ENCODE measurements at places on chromosomes 2 and 18.

DNA sequence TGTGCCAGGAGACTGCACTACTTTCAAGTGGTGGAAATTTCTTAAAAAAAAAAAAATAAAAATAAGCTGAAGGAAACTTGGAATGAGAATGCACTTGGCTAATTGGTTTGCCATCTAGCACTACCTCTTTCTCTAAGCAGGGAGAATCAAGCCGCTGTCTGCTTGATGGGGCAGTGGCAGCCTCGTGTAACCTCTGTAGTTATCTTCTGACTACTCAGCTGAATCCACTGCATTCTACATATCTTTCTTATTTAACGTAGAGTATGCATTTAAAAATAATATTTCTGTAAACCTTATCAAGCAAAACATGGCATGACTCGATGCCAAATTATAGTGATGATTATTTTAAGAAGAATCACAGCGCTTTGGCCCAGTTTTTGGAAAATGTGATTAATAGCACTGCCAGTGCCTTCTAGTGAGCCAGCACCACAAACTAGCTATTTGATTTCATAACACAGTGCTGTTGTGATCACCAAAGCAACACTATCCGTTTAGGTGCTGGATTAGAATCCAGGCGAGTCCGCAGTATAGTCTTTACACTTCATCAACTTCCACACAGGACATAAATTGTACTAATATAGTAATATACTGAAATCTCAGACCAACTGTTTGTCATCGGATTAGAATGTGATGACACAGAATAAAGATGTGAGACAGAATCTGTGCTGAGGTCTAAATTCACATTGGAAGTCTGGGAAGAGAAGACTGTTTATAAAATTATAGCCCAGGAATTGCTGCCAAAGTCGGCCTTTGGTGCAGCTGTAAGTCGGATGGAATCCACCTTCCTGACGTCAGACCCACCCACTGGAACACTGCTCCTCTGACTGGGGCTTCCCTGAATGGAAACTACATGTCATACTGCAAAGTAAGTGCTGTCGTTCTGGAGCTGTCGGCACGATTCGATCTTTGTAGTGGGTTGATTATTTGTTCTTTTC lies 136.5 kb upstream of the ETAA1 start:
- peak; percentile 100 for DNase-seq

- DNase-seq: no peak
Observed at GRCh38 chr2:199882667-199883066, 28.4 kb upstream of the C2orf69 start.

GRCh38 chr2:234257859-234258561 lies 207.5 kb downstream of the SPP2 start:
- DNase-seq: peak; percentile 89

GRCh38 chr2:238520359-238520886 lies 93.7 kb downstream of the ASB1 start:
- no peak for DNase-seq

- DNase-seq: no peak
Observed at GRCh38 chr2:63500398-63500797, 87.9 kb downstream of the WDPCP start.

GRCh38 chr2:70537840-70538239 lies 15.8 kb downstream of the TGFA start:
- DNase-seq: no peak

GRCh38 chr2:234203135-234203984 lies 152.9 kb downstream of the SPP2 start:
- peak; percentile 79 for DNase-seq

GRCh38 chr2:74882299-74882687 lies 48.4 kb downstream of the HK2 start:
- no peak for DNase-seq

GRCh38 chr2:1675633-1676032 lies 68.7 kb downstream of the PXDN start:
- DNase-seq: peak; percentile 90

DNA sequence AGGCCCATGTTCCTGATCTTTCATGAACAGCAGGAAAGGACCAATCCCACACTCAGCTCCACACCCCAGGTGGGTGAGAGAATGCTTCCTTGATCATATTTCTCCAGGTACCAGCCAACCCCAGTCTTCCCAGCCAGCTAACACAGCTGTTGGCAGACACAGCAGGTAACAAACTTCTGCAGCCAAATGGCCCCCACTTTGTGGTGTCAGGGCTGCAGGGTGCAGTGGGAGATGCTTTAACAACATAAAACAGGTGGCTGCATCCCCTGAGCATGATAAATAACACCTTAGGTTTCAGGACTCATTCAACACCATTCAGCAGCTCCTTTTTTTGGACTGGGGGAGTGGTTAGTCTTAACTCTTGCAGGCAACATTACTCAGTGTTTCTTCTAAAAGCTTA lies 76.7 kb upstream of the ACAA2 start:
- DNase-seq: no peak

GRCh38 chr2:12861344-12861930 lies 144.7 kb downstream of the TRIB2 start:
- no peak for DNase-seq

GRCh38 chr2:164495491-164496223 lies 125.6 kb downstream of the GRB14 start:
- DNase-seq: no peak

DNA sequence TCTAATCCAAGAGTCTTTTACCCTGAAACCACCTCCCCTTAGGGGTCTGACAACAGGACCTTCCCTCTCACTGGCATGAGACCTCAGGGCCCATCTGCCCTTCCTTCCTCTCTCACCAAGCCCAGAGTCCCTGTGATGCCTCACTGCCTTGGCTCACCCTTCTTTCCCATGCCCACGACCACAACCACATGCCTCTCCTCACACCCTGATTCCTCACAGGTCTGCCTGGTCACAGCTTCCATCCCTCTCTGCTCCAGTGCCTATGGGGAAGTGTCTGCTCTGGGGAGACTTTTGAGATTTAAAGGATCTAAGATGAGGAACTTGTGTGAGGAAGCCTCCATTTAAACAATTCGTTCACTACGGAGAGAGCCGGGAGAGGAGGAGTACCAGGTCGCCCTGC lies 98.9 kb upstream of the SH3BP4 start:
- DNase-seq: no peak

GRCh38 chr2:186302263-186302662 lies 183.8 kb upstream of the ZC3H15 start:
- no peak for DNase-seq

GRCh38 chr2:171132086-171132485 lies 28.6 kb downstream of the TLK1 start:
- no peak for DNase-seq

DNA sequence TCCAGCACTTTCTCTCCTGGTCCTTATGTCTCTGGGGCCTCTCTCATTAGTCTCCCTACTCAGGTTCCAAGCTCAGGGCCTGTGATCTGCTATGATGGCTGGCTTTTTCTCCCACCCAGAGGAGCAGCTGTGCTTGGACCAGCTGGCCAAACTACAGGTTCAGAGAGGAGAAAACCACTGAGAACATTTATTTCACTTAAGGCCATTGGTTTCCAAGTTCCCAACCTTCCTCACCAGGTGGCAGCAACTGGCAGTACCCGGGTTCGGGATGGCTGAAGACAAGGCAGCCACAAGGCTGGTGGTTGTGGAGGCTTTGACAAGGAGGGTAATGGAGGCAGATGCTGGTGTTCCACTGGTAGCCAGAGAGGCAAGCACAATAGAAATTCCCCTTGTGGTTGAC lies 29.9 kb upstream of the SELENOI start:
- no peak for DNase-seq

DNA sequence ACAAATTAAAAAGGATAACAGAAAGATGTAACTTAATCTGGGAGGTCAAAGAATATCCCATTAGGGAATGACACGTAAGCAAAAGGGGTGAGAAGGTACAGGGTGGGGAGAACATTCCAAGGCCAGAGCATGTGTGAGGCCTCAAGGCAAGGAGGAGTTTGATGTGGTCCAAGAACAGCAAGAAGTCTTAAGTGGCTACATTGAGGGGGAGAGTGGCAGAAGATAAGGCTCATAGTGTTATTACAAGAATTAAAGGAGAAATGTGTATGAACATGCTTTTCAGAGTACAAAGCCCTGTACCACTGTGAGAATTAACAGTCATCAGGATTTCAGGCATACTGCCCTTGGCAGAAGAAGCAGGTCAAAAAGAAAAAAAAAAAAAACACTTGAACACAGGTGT lies 174.4 kb upstream of the ERBB4 start:
- DNase-seq: no peak

DNA sequence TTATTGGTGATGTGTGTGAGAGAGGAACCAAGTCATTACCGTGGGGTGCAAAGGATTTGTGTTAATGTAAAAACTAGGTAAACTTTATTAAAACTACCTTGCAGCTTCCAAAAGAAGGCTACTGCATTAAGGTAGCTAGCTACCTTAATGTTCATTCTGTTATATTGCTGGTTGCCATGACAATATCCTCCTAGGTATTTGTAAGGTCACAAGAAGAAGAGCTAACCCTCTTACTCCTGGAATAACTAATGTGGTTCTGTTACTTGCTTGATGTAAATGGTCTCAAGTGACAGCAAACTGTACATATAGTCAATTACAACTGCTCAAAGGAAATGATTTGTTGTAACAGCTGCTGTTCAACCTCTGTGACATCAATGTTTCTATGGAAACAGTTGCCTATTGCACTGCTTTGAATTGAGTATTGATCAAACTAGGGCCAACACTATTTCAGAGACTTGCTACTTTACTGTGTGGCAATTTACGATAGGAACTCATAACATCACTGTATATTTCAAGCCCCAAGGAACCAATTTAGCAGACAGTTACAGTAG lies 319.8 kb upstream of the HNRNPA3 start:
- no peak for DNase-seq

GRCh38 chr18:62713651-62714247 lies 1.6 kb upstream of the PHLPP1 start:
- DNase-seq: no peak

GRCh38 chr2:207370646-207371045 lies 159.1 kb upstream of the CREB1 start:
- no peak for DNase-seq

DNA sequence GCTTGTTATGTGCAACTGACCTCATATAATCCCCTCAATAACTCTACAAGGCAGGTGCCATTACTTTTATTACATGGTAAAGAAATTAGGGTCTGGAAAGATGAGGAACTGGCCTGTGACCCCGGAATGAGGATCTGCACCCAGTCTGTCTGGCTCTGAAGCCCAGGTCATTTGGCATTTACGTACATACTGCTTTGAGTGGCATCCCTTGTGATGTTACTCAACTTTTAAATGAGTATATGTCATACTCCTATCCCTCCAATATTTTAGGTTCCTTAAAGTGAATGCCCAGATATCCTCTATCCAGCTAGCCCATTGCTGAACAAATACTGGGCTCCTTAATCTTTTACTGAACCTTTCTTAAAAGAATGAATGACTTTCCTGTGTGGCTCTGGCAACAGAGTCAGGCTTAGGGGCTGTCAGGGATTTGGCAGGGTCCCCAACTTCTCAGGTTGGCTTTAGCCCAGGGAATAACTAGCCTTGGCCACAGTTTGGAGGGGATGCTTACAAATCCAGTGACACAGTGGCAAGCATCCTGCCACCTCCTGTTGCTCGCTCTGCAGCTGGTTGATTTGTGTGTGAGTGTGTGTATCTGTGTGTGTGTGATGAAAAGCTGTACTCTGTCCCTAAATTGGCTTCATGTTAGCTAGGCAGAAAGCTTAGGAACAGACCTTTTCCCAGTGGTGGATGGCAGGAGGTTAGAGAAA lies 3.4 kb upstream of the CXCR4 start:
- DNase-seq: no peak
